ENCODE measurements at places on chromosomes 7 and 10.

DNA sequence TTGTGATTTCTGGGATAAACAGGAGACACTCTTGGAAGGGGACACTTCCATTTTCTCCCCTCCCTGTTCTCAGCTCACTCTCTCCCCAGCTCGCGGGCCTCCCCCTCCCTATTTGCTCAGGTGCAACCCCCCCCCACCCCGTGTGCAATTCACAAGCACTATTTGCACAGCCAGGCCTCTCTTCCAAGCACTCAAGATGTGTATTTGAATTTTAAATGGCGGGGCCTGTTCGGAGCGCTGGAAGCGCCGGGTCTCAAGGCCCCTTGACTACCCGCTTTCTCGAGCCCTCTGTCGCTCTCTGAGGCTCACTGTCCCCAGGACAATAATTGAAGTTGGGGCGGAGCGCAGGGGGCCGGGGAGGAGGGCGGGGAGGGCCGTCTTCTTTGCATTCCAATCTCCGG lies 7.8 kb downstream of the SHH start:
- DNase-seq = no peak

DNA sequence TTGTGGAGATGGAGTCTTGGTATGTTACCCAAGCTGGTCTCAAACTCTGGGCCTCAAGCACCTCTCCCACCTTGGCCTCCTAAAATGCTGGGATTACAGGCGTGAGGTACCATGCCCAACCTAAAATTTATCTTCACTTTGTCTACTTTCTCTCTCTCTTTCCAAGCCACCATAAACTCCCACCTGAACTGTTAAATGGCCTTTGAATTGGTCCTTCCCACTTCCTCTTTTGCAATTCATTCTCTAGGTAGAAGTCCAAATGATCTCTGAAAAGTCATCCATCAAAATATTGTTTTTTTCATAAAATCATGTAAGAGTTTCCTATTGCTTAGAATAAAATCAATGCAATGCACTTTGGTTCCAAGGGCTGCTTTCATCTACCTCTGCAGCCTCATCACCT lies 90.1 kb upstream of the CELF2 start:
- DNase-seq = no peak

GRCh38 chr10:106355450-106355849 lies 809.1 kb downstream of the SORCS1 start:
- no peak for DNase-seq

- DNase-seq = no peak
Measured at GRCh38 chr7:127150543-127150942, 102.2 kb downstream of the GRM8 start.

DNA sequence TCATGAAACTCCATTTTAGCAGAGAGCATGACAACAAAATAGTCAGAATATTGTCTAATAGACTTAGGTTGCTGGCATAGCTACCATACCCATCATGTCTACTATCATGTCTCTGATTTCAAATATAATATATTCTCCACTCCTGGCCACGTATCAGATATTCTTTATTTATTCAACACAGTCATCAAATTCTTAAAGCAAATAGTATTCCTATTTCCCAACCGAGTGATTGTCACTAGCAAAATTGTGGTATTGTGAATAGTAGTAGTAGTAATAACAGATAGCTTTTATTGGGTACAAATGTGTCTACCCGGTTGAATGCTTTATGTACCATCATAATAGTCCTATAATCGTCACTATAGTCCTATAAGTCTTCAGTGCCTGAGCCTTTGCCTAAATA lies 918.6 kb downstream of the KCNMA1 start:
- no peak for DNase-seq

- DNase-seq = no peak
Measured at GRCh38 chr7:69622014-69622835, 23.9 kb downstream of the AUTS2 start.

GRCh38 chr7:73758581-73759138 lies 11.4 kb downstream of the CLDN3 start:
- DNase-seq = no peak

DNA sequence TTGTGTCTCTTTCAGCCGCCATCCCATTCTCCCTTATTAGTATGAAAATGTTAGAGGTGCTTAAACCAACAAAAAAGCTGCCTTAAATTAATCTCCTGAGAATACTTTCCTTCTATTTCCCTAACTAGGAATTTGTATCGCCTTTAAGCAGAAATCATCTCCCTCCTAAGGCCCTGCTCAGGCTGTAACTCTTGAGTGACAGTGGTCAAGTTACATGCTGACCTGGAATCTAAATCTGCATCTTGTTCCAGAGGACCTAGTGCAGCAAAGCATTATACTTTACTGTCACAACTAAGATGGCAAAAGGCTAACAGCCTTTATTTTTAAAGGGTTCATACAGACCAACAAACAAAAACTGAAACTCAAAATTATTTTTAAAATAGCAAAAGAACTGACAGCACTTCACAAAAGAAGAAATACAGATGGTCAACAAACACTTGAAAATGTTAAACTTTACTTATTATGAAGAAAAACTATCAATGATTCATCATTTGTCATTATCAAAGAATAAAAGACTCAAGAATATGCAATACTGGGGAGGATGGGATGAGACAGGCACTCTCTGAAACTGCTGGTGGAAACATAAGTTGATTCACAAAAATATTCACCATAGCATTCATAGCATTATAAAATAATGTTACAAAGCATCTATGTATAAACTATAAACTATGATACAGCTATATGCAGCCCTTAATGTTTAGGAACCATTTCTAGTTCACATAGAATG lies 11.0 kb downstream of the CYREN start:
- no peak for DNase-seq

GRCh38 chr7:71497256-71497946 lies 365.5 kb downstream of the GALNT17 start:
- DNase-seq = no peak

GRCh38 chr7:31883761-31884164 lies 186.4 kb downstream of the PDE1C start:
- no peak for DNase-seq

DNA sequence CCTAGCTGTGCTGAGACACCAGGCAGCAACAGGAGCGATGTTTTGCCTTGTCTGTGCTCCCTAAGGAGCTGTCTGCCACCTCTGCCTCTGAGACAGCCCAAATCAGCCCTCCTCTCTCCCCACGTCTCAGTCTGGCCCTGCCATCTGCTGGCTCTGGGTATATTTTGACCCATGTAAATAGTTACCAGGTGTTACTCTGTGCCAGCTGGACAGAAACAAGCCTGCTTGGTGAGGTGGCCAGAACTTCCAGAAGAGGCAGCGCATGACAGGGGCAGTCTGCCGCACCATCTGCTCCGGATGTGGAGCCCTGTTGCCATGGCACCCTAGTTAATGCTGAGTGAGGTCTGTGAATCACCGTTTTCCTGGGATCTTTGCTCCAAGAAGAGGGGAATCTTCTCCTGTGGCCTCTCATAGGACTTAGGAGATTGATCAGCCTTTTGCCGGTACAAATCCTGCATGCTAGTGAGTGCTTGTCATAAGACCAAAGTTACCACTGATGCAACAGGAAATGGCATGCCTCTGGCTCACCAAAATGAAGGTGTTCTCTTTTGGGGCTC lies 31.8 kb downstream of the GSTO2 start:
- DNase-seq = no peak

DNA sequence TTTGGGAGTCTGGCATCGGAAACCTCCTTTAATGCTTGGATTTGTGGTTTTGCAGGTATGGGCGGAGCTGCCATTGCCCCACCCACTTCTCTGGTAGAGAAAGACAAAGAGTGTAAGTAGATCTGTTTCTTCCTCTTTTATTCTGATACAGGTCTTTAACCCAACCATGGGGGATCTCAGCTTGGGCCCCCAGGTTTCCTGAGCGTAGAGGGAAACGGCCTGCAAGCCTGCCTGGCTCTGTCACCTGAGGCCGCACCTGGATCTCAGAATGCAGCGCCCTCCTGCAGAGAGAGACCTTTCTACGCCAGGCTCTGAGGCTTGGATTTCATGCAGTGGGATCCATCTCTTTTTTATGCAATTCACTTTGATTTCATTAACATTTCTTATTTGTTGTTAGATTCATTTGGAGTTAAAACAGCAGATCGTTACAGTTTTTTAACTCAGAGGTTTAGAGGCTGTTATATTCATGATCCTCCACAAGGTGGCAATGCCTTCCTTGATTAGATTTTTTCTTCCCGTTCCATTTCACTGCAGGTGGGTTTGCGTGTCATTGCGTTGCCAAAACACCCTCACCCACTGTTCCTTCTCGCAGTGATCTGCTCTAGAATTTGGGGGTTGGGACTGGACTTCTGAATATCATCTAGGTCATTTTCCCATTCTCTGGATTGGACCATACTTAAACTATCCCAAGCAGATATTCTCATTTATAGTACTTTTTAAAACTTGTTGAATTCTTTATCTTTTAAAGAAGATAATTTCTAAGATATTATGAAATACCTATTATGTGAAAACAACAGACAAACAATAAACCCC lies 20.0 kb downstream of the RBM17 start:
- no peak for DNase-seq

DNA sequence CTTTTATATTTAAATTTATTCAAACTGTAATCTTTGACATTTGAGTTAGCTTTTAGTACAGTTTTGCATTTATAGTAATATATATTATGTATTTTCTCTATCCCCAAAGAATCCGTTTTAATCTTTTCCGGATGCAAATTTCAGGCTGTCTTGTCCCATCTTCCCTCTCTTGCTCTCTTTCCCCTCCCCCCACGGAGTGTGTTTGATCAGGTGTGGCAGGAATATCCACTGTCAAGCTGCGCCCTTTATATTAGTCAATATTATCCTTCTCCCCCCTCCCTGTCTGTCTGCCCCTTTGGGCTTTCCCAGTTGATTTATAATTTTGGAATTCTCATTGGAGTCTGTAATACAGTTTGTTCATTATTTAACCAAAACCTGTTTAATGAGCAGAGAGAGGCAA lies 19.0 kb downstream of the GBF1 start:
- DNase-seq = no peak

GRCh38 chr7:27316311-27316710 lies 73.7 kb downstream of the EVX1 start:
- no peak for DNase-seq

GRCh38 chr7:151873402-151873965 lies 3.4 kb downstream of the PRKAG2 start:
- no peak for DNase-seq

- no peak for DNase-seq
Measured at GRCh38 chr10:50394832-50395231, 143.5 kb upstream of the ASAH2 start.

DNA sequence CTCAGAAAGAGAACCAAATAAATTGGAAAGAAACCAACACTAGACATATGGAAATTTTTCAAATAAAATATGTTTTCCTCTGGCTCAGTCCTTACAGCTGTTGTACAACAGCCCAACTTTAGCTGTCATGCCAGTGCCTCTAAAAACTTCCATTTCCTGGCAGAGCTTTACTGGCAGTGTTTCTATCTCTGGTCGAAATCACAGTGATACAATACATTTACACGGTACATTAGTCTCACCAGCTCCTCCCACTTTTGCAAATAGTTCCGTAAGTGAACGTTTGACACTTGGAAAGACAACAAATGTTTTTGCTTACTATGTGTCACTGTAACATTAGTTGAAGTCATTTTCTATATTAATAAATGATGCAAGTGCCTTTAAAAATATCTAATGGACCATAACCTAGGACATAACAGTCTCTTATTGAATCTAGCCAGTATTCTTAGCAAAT lies 29.8 kb downstream of the BCAP29 start:
- no peak for DNase-seq

GRCh38 chr7:42250411-42250810 lies 13.4 kb upstream of the GLI3 start:
- no peak for DNase-seq

GRCh38 chr7:148615085-148615730 lies 24.6 kb downstream of the C7orf33 start:
- no peak for DNase-seq

- no peak for DNase-seq
Measured at GRCh38 chr7:107043491-107043890, 1.0 kb upstream of the PRKAR2B start.

DNA sequence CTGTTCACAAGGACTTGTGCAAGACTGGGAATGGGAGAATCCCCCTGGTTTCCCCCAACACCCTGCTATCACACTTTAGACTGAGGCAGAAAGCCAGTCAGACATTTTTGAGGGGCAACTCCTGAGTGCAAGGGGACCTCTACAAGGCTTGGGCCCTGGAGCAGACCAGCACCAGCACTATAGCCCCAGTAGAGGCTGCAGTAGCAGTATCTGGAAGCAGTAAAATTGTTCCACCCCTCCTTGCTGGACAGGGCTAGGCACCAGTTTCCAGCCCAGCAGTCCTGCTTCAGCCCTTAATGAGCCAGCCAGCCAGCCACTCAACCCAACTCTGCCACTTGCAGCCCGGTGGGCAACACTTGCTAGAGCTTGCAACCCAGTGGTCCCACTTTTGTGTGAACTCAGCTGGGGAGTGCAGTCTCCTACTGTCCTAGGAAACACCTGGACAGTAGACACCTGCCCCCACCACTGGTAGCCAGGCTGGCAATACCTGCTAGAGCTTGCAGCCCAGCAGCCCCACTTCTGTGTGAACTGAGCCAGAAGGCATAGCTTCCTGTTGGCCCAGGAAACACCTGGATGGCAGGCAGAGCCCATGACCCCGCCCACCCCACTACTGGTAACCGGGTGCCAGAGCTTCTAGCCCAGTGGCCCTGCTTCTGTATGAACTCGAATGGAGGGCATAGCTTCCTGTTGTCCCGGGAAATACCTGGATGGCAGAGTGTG lies 65.0 kb downstream of the FBXL13 start:
- DNase-seq = no peak

DNA sequence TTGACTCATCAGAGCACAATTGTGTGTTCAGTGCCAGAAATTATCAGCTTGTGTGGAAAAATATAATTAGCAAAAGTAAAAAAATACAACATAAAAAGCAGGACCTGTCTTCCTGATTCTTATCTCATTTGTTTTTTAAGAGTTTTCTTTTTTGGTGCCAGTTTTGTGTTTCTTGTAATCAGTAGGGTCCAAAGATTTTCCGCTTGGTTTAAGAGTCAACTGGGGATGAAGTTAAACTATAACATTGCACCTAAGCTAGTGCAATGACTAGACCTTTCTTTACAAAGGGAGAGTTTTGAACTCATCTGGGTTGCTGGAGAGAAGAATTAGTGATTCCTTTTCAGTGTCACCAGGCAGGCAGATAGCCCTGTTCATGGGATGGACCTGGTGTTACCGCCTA lies 113.4 kb downstream of the PLPP4 start:
- DNase-seq = no peak

- DNase-seq = no peak
Measured at GRCh38 chr10:124824507-124824906, 22.9 kb downstream of the ABRAXAS2 start.

- DNase-seq = no peak
Measured at GRCh38 chr10:73759512-73760115, 15.4 kb downstream of the SEC24C start.

DNA sequence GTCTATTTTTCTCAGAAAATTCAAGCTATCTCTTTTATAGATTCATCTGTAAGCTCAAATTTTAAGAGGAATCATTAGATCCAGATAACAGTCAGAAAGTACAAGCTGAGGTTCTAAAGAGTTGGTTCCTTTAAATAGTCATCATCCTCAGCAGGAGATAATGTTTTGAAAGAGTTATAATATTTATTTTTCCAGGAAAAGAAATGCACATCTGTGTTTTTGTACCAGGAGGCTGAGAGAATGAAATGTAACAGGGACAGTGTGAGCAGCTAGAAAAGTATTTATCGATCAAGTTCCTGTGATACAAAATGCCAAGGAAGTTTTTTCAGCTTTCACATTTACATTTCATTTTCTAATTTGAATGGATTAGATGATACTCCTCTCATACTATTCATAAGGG lies 120.2 kb upstream of the LRRTM3 start:
- no peak for DNase-seq

- no peak for DNase-seq
Measured at GRCh38 chr7:127034186-127034806, 218.4 kb downstream of the GRM8 start.

GRCh38 chr10:124305131-124305530 lies 113.6 kb downstream of the OAT start:
- DNase-seq = no peak
